ENCODE measurements at places on chromosomes 16 and 17. TPM values are rescaled to one million over a fixed set of nuclear protein-coding genes. Genes with fewer than 3 reads are reported as not detected.
A peak's percentile ranks its signal among the peaks of the same experiment; 100 is the strongest.

RNU2-1 gene
- total RNA-seq = not detected

NPIPB9 gene
- 15.7 TPM for total RNA-seq

SDK2 gene
- 7.3 TPM for total RNA-seq

CA10 gene
- total RNA-seq = not detected

MT1G gene
- 14.0 TPM for total RNA-seq

SLC13A2 gene
- total RNA-seq = not detected

SLC22A31 gene
- total RNA-seq = 308 TPM

DNA sequence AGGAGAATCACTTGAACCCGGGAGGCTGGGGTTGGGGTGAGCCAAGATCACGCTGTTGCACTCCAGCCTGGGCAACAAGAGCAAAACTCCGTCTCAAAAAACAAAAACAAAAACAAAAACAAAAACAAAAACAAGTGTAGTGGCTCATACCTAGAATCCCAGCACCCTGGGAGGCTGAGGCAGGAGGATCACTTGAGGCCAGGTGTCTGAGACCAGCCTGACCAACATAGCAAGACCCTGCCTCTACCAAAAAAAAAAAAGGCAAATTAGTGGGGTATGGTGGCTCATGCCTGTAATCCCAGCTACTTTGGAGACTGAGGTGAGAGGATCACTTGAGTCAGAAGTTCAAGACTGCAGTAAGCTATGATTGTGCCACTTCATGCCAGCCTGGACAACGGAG is 26.4 kb upstream of the HAPSTR1 start:
- no peak overlapping the region for H3K27ac ChIP-seq
- DNase-seq = no peak
- peaks cover 4% of the 10 kb centered on the region for H3K4me1 ChIP-seq
- H3K4me3 ChIP-seq = no peak overlapping the region

DNA sequence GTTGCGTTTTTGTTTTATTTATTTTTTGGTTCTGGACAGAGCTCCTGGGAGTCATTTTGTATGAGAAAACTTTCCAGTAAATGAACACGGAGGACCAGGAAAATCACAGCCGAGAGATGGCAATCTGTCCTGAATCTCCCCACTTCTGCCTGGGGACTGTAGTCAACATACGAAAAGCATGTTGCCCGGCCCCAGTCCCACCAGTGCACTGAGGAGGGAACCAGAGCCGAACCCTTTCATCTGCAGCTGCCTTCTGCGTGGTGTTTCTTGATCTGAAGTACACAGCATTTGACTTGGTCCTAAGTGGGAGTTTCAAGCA is 18.9 kb downstream of the SNX11 start:
- no peak for DNase-seq
- H3K36me3 ChIP-seq = peaks cover 13% of the 10 kb centered on the region
- no peaks in the 10 kb centered on the region for H3K27me3 ChIP-seq
- H3K27ac ChIP-seq = no peak overlapping the region
- H3K4me3 ChIP-seq = no peak overlapping the region

GRCh38 chr16:92431-93339 is 14.7 kb downstream of the MPG start:
- H3K4me1 ChIP-seq = peaks cover 5% of the 10 kb centered on the region
- peak; percentile 33 for DNase-seq
- H3K27me3 ChIP-seq = no peaks in the 10 kb centered on the region

- no peaks in the 10 kb centered on the region for H3K36me3 ChIP-seq
- no peaks in the 10 kb centered on the region for H3K4me1 ChIP-seq
- H3K4me3 ChIP-seq = no peak overlapping the region
- no peaks in the 10 kb centered on the region for H3K27me3 ChIP-seq
- DNase-seq = no peak
These were observed 120.2 kb upstream of the HAS3 start for GRCh38 chr16:68985268-68985667.

DNA sequence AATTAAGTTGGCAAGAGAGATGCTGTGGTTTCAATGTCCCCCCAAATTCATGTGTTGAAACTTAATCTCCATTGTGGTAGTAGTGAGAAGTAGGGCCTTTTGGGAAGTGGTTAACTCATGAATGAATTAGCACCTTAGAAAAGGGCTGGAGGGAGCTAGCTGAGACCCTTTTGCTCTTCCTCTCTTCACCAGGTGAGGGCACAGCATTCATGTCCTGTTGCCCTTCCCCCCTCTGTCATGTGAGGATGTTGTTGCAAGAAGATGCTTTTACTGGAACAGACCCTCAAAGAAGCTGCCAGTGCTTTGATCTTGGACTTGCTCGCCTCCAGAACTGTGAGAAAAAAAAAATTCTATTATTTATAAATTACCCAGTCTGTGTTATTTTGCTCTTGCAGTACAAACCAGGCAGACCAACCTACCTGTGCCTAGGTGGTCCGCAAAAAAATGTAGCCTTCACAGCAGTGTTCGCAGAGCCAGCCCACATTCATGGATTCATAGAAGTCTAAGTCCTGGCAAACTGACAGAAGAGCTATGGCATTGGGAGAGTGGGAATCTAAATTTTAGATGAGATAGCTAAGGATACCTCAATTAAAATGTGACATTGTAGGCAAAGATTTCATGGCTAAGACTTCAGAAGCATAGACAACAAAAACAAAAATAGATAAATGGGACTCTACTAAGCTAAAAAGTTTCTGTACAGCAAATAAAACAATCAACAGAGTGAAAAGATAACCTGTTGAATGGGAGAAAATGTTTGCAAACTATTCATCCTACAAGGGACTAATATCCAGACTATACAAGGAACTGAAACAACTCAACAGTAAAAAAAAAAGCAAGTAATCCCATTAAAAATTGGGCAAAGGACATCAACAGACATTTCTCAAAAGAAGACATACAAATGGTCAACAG is 32.0 kb upstream of the ABCA5 start:
- H3K4me3 ChIP-seq = no peak overlapping the region
- no peaks in the 10 kb centered on the region for H3K4me1 ChIP-seq
- H3K36me3 ChIP-seq = no peaks in the 10 kb centered on the region
- H3K27me3 ChIP-seq = no peaks in the 10 kb centered on the region
- DNase-seq = no peak
